ENCODE measurements at places on chromosomes 13 and 19. TPM values are rescaled to one million over a fixed set of nuclear protein-coding genes. Genes with fewer than 3 reads are reported as not detected.

The MUC16 gene
- not detected for total RNA-seq

The ZNF729 gene
- not detected for total RNA-seq

The CBY2 gene
- not detected for total RNA-seq

The IFNL1 gene
- not detected for total RNA-seq

The CGB1 gene
- not detected for total RNA-seq

The HRC gene
- not detected for total RNA-seq

The PRR19 gene
- 0.32 TPM for total RNA-seq

The KIR3DL2 gene
- not detected for total RNA-seq

The LYPD5 gene
- 0.32 TPM for total RNA-seq

The CGB2 gene
- total RNA-seq, result not detected

The MAP4K1 gene
- total RNA-seq, result not detected

The LRRC25 gene
- not detected for total RNA-seq

The GAPDHS gene
- not detected for total RNA-seq

The B3GNT3 gene
- 0.16 TPM for total RNA-seq

The SIGLEC5 gene
- total RNA-seq, result not detected

The CD209 gene
- not detected for total RNA-seq

The PRRG2 gene
- 3.7 TPM for total RNA-seq

The KLK15 gene
- not detected for total RNA-seq

The CNMD gene
- not detected for total RNA-seq

The PRODH2 gene
- total RNA-seq, result not detected

The ZNF737 gene
- total RNA-seq, result 11.6 TPM

The SIGLECL1 gene
- total RNA-seq, result not detected

The CYP4F22 gene
- not detected for total RNA-seq

The SYCN gene
- not detected for total RNA-seq

The KLK5 gene
- total RNA-seq, result not detected

The TYROBP gene
- total RNA-seq, result not detected

The NANOS3 gene
- 0.94 TPM for total RNA-seq
